ENCODE measurements at places on chromosomes 2 and 18.

DNA sequence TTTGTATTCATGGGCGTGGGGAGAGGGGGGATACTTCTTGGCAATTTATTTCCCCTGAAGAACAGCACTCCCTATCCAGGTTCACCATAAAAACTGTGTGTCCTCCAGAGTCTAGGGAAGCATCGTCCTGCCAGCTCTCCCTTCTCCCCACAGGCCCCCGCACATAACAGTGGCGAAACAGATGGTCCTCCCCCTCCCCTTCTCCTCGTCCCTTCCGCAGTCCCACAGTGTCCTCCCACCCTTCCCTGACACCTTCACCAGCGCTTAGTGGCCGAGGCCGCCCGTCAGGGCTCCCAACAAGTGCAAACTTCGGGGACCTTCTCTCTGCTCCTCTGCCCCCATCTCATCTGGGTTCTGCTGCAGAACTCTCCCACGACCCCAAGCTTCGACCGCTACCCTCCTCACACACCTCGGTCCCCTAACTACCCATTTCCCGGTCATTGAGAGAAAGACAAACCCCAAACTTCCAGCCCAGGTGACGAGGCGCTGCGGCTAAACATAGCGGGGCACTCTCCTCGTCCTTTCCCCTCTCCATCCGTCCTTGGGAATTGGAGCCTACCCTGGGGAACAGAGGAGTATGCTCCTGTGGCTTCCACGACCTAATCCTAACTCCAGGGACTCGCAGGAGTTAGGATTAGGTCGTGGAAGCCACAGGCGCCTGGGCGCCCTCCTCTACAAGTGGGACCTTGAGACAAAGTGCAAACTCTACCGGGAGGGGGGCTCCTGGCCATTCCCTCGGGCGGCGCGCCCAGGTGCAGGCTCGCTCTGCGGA is 971 bp downstream of the ZNF385B start:
- DNase-seq = no peak

DNA sequence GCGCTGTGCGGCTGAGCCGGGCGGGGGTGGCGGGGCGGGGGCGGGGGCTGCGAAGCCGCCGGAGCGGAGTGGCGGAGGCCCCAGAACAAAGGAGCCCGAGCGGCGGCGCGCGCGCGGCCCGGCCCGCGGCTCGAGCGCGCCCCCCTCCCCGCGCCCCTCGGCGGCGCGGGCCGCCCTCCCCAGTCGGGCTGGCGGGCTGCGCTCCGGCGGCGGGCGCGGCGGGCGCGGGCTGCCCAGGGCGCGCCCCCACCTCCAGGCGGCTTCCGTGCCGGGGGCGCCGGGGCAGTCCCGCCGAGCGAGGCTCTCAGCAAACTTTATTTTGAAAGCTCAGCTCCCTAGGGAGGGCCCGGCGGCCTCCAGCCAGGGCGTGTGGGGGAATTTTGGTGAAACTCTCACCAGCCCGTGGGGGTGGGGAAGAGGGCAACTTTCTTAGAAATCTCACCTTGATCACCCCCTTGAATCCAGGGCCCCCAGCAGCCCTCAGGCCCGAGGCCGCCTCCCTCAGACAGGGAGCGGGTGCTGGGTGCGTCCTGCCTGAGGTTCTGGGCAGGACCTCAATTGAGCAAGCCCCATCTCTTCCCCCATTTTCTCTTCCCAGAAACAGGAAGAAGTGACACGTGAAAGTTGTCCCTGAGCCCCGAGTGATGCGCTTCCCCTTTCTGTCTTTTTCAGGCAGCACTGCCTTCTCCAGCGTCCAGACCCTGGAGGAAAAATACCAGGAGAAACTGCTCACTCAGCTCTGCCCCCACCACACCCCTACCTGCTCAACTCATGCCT is 786 bp downstream of the TET3 start:
- DNase-seq = no peak

- DNase-seq = no peak
Observed at GRCh38 chr2:174465327-174465726, 21.5 kb downstream of the GPR155 start.

DNA sequence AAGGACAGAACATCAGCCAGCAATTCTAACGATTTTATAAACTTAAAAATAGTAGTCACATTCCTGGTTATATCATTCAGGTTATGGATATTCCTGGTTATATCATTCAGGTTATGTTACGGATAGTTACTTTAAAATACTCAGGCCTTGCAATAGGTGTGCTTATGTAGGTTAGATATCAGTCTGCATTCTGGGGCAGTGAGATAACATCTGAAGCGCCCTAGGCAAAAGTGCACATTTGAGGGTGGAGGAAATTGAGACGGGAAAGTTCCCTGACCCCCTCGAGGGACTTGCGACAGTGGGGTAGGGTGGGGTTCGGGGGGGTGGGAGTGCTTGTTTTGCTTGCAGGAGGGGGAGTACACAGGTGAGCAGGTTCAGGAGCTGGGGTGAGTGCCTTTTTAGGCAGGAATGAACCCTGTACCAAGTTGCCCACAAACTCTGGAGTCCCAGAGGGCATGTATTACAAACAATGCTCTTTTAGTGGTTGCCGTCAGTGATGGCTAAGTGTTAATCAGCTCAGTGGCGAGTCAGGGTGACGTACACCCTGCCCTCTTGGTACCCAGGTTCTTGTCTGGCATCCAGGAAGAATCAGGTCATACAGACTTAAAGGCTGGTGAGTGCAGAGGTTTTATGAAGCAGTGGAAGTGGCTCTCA is 31.8 kb downstream of the CREG2 start:
- no peak for DNase-seq

DNA sequence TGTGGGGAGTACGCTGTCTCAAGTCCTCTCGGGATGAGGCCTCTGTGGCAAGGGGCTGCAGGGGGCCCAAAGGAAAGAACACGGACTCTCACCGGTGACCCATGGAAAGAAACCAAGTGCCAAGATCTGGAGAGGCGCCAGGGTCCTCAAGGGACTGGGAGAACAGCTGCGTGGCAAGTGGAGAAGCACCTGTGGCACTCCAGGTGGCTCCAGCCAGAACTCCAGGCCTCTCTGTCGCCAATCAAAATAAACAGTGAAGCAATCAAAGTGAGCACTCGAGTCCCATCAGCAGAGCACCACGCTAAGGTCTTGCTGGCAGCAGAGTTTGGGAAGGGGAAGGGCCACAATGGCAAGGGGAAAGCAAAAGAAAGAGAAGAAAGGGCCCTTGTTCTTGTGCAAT is 54.7 kb downstream of the BCL2 start:
- no peak for DNase-seq

GRCh38 chr2:112483831-112484230 is 1.9 kb downstream of the TTL start:
- DNase-seq = no peak

- DNase-seq = no peak
Observed at GRCh38 chr2:102055346-102055990, 63.7 kb downstream of the IL1R2 start.

DNA sequence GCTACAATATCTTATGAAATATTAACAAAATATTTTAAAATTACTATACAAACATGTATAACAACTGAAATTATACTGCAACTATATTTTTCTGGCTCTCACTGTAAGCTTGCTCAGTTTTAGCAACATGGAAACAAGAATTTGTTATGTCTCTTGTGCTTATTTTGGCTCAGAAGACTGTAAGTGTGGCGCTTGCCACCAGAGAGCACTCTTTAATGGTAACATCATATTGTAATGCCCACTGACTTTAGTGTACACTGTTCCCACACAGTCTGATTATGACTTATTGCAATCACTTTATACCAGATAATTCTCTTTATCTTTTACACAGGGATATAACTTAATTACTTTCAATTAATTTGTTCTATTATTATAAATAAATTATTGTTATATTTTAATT is 1500.6 kb upstream of the TMEFF2 start:
- DNase-seq = no peak

DNA sequence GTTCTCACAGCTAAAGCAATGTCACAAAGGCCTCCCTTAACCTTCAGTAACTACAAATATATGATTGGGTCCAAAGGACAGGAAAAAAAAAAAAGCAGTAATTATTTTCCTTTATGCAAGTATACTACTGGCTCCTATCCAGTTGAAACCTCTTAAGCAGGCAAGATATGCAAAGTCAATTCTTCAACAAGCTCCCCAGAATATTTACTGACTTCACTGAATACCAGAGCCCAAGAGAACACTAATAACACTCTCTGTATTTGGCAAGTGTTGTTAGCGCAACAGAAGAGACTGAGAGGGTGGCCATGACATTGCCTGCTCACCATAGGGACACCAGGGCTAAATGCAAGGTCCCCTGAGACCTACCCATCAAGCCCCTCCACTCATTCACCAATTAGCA is 74.5 kb downstream of the AP1S3 start:
- no peak for DNase-seq

DNA sequence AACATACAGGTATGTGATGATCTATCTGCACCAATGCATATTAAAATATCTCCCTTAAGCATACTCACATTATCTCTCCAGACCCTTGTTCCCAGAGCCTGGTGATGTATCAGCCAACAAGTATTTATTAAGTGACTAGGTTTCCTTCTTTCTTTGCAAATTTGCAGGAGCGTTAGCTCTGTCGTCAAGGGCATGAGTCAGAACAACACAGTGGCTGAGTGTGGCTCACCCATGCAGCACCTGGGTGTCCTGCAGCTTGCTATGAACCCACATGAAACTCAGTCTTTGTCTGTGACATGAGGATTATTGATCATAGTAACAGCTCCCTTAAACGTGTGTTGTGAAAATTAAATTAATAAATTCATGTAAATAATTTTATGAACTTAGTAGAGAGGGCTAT is 96.6 kb downstream of the PIEZO2 start:
- DNase-seq = no peak

DNA sequence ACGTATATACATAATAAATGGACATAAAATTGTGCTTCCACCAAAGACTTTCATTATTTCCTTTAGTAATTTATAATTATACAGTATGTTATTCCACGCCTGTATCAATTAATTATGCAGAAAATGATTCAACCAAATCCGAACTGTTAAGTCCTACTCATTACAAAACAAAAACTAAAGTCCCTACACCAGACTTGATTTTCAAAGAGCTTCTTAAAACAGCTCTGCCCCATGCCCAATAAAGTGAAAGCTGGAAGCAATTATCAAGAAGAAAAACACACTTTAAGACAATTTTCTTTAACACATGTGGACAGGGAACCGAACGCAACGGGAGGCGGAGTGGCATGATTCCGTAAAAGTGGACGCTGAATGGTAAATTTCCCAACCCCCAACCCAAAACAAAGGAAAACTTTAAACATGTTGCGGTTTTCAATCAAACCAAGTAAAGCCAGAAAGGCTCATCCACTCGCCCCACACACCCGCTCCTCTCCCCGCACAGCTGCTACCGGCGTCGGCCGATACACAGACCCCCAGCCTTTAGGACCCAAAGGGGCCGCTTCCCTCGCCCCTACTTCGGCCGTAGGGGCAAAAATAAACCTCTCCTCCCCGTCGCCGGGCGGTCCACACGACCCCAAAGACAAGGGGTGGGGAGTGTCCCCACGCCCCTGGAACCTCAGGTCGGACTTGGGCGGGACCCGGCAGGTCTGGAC is 705 bp downstream of the YES1 start:
- DNase-seq = no peak

DNA sequence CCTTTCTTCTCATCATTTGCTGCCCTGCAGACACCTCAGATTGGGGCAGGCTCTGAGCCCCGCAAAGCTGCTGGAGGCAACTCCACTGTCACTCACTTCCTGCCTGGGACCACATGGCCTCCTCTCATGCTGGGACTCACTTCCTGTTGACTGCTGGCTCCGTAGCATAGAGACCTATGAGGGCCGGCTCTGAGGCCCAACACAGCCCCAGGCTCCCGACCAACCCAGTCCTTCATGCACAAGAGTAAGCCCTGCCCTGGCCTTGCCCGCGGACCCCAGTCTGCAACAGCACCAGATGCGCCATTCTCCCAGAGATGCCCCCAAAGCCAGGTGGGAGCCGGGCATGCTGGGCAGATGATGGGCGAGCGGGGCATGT is 55.7 kb downstream of the DNMT3A start:
- no peak for DNase-seq

DNA sequence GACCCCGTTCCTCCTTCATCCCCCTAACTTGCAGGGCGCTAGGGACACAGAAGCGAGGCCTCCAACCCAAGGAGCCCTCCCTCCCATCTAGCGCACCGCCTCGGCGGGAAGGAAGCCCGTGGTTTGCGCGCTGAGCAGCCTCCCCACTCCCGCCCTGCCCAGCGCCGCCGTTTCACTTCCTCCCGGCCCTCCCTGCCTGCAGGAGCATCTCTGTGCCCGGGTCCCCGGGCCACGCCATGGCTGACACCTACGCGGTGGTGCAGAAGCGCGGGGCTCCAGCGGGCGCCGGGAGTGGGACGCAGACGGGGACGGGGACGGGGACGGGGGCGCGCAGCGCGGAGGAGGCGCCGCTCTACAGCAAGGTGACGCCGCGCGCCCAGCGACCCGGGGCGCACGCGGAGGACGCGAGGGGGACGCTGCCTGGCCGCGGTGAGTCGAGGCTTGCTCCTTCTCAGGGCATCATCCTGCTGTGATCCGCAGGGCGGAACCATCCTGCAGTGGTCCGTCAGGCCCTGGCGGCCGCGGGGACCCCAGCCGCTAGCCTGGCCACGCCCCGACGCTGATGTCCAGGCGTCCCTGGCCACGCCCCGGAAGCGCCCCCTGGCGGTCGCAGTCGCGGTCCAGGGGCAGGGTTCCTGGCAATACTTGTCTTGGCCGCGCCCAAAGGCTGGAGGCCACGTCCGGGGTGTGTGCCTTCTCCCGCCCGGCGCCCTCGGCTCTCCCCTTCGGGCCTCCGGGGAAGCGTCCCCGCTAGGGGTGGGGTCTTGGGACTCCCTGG is 16.4 kb downstream of the PTPN18 start:
- peak; percentile 10 for DNase-seq

GRCh38 chr2:113060396-113060795 is 1.4 kb downstream of the IL36RN start:
- no peak for DNase-seq

GRCh38 chr2:234128606-234129005 is 78.1 kb downstream of the SPP2 start:
- no peak for DNase-seq

- DNase-seq = no peak
Observed at GRCh38 chr2:216024779-216025336, 11.5 kb upstream of the MREG start.

GRCh38 chr18:63025251-63026090 is 294.1 kb downstream of the BCL2 start:
- DNase-seq = no peak

GRCh38 chr2:71674158-71674851 is 220.9 kb downstream of the DYSF start:
- no peak for DNase-seq

- DNase-seq = no peak
Observed at GRCh38 chr2:46448641-46449040, 30.7 kb upstream of the TMEM247 start.
